GM12878 (cell line): ENCODE measurements at places on chromosomes 2 and 18. TPM values are rescaled to one million over a fixed set of nuclear protein-coding genes. Genes with fewer than 3 reads are reported as not detected.

Gene ZNF513
- 3.2 and 3.5 TPM in 2 replicates for polyA plus RNA-seq

Gene IL36G
- not detected in 2 replicates for polyA plus RNA-seq

Gene BMP10
- not detected in 2 replicates for polyA plus RNA-seq

Gene POMC
- 9.9 and 11.0 TPM in 2 replicates for polyA plus RNA-seq

DNA sequence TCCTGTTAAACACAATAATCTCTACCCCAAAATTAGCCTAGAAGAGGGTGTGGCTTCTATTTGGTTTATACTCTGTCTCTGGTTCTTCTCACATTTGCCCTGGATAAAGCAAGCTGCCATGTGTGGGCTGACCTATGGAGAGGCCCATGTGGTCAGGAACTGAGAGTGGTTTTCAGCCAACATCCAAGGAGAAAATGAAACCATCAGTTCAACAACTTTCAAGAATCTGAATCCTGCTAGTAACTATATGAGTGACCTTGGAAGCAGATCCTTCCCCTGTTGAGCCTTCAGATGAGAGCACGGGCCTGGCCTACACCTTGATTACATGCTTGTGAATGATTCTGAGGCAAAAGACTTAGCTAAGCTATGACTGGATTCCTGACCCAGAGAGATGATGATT is 11.5 kb upstream of the TRIB2 start:
- no peak for DNase-seq

GRCh38 chr2:18244845-18245244 is 315.6 kb downstream of the RDH14 start:
- DNase-seq = no peak

GRCh38 chr18:39186008-39186407 is 1620.4 kb upstream of the CELF4 start:
- no peak for DNase-seq

- DNase-seq = peak; percentile 73
These were observed 225.7 kb upstream of the CCDC150 start for GRCh38 chr2:196413821-196414274.
